Activated CD8-positive, alpha-beta memory T cell treated with anti-CD3 and anti-CD28 coated beads for 24 hours (primary cell): ENCODE measurements at places on chromosomes 2 and 18.

- no peak for DNase-seq
Measured at GRCh38 chr18:61308004-61308403, 25.2 kb upstream of the CDH20 start.

GRCh38 chr2:197450465-197450864, 2.9 kb upstream of the COQ10B start:
- no peak for DNase-seq

- no peak for DNase-seq
Measured at GRCh38 chr2:25460261-25460905, 118.7 kb upstream of the DNMT3A start.

DNA sequence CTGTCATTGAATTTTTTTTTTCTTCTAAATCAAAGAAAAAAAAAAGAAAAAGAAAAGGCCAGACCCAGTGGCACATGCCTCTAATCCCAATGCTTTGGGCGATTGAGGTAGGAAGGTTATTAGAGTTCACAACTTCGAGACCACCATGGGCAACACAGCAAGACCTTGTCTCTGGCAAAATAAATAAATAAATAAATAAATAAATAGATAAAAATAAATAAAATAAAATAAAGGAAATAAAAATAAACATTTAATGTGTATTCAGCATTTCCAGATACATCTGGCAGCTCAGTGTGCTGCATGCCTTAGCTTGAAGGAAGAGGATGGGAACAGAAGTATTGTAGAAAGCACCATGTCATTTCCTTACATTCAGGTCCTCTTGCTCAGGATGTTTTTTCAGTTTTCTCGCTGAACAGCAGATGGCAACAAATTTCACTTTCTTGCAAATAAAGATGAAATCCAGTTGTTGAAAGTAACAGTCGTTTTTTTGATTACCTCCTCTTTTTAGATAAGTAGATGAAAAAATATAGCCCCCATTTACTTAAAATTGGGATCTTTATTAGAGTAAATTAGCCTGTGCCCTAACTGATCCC, 25.7 kb upstream of the FAM178B start:
- no peak for DNase-seq

DNA sequence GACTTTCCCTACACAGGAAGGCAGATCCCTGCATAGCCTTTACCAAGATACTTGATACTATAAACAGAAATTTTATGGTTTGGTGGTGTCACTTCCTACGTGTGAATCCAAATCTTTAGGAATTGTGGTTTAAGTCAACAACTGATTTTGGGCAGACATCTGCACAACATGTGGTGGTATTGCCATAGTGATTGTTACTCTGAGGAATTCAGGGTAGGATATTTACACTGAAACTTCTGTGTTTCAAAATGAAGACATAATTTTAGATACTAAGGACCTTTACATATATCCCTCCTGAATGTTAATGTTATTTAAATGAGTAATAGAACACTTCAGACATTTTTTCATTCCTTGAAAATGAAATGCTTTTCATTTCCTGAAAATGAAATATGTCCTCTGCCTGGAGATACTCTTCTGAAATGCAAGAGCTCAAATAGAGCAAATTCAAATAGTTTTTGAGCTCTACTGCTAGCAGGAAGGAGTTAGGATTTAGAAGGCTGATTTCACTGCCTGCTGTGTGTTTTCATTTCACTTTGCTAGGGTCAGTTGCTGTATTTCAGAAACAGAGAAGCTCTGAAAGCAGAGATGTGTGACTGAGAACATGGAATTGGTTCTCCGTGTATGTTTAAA, 77.2 kb downstream of the MDH1 start:
- DNase-seq = no peak
